ENCODE measurements at places on chromosomes 3 and 15.

GRCh38 chr15:92958105-92958504 lies 58.0 kb downstream of the CHD2 start:
- no peak for DNase-seq

GRCh38 chr3:128847666-128848370 lies 31.6 kb upstream of the ACAD9 start:
- DNase-seq = no peak

DNA sequence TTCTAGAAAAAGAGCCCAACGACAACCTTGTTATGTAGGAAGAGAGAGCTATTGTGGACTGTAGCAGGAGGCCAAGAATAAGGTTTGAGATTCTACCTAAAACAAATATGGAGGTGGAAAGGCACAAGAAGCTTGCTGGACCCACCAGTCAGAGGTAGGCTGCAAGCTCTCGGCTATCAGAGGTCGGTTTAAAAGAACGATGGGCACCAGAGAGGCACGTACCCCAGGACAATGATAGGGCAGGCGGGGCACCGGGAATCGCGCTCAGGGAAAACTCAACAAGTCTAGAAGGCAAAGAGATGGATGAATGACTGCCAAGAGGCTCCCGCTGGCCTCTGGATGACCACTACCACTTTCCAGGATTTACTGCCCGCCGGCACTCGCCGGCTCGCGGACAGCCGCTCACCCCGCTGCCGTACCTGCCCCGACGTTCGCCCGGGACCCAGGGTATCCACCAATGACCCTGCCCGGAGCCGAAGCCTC lies 1.1 kb downstream of the HDGFL3 start:
- no peak for DNase-seq

GRCh38 chr3:43624619-43625305 lies 3.0 kb upstream of the ANO10 start:
- DNase-seq = no peak

- no peak for DNase-seq
These were observed 41.0 kb downstream of the ZNF609 start for GRCh38 chr15:64501396-64501715.

- DNase-seq = no peak
These were observed 39.5 kb downstream of the ANKRD28 start for GRCh38 chr3:15758295-15758694.

GRCh38 chr3:98596541-98597500 lies 3.4 kb upstream of the CPOX start:
- no peak for DNase-seq

GRCh38 chr15:35306361-35306981 lies 221.4 kb upstream of the NANOGP8 start:
- DNase-seq = no peak
